ENCODE measurements at places on chromosomes 7 and 10.

DNA sequence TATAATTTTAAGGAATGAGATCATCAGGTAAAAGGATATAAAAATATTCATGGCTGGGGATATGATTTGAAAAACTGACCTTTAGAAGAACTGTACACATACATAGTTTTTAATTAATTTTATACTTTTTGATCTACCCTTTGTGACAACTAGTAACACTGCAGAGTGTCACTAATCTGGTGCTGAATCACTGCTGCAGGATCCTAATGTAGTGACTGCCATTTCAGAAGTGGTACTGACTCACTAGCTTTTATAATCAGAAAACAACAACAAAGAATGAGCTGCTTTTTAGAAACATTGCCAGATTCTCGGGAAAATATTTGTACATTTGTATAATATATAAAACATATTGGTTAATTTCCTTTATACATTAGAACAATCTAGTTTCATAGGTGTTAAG, 110.4 kb downstream of the HIPK2 start:
- no peak for DNase-seq

DNA sequence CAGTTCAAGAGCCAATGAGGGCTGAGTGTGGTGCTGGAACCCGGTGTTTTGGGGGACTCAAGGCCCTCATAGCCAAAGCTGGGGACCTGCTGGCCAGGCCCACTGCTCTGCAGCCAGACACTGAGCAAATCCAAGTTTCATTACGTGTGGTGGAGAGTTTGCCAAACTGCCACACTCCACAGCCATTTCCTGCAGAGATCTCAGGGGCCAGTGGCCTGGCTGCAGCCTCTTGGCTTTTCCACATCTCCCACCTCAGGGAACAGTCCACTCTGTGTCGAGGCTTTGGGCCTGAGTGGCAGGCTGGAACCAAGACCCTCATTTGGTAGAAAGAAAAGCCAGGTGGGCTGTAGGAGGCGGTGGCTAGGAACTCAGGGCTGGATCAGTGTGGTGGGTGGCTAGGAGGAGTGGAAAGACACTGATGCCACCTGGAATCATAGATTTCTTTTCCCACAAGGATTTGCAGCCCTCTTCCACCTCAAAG, 3.2 kb downstream of the HOXA11 start:
- DNase-seq: no peak

GRCh38 chr7:119465798-119466305, 807.1 kb upstream of the KCND2 start:
- no peak for DNase-seq

DNA sequence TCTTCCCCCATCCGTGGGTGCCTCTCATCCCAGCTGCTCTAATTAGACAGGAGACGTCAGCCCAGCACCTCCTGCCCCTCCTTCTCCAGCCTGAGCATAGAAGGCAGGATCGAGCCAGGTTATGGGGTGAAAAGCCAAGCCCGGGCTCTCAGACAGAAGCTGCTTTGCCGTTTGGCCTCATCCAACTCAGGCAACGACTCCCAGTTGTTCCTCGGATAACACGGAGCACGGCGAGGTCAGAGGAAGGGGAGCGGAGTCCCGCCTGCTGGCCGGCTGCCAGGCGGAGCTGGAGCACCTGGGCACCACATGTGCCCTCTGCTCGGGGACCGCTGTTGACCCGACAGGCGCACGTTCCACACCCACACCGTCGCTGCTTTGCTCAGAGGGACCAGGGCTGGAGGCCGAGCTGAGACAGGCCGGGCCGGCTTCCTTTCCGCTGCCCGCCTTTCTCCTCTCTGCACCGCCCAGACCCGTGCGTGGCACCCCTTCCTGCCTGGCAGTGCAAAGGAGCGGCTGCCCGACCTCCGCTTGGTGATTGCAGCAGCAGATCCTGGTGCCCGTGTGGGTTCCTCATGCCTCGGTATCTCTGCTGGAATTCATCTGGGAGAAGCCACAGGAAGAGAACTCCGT, 21.6 kb upstream of the UNCX start:
- DNase-seq: no peak
